ENCODE measurements at places on chromosomes 2 and 18.

DNA sequence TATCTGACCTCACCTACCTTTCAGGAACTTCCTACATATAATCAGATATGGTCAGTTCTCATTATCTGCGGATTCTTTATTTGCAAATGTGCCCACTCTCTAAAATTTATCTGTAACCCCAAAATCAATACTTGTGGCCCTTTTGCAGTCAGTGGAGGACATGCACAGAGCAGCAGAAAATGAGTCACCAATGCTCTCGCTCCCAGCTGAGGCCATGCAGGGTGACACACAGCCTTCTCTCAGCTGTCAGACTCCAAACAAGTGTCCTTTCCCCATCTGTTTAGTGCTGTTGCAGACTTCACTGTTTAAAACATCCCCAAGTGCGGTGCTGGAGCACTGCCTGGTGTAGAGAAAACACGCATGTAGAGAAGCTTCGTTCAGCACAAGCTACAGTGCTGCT, 171.9 kb upstream of the SALL3 start:
- no peak for DNase-seq

GRCh38 chr2:241509155-241509784, 886 bp upstream of the STK25 start:
- no peak for DNase-seq

- no peak for DNase-seq
Measured at GRCh38 chr2:188798159-188798558, 176.0 kb upstream of the COL3A1 start.

DNA sequence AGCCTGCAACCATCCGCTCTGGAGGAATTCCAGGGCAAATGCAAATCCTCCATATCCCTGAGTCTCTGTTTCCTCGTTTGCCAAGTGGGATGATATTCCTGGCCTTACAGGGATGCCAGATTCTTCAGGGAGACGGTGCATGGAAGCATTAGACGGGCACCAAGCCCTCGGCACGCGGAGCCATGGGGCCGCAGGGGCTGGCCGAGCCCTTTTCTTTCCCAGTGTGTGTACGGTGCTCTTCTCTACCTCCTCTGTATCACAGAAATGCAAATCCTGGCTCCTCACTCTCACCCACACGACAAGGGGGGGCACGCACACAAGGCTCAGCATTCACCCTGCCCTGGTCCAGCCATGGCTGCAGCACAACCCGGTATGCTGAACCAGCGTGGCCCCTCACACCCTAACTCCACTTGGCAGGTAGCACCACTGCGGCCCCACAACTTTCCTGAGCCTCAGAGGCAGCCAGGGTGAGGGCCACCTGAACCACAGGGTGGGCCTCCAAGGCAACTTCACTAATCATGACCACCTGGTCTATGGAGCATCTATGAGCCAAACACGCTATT, 64.1 kb upstream of the SALL3 start:
- no peak for DNase-seq

DNA sequence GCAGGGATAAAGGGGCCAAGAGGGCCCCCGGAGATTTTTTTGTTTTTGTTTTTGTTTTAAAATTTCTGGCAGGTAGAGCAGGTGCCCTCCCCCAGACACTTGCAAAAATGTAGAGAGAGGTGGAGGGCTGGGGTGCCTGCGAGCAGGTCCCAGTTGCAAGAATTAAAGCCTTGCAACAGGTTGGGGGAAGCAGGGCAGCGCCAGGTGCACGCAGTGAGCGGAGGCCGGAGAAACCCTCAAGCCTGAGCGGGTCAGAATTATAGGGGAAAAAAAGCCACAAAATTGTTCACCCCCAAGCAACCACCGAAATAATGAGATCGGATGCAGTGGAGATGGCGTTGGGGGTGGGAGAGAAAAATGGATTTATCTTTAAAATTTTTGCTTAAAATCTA, 527 bp downstream of the IGFBP5 start:
- DNase-seq = no peak

- no peak for DNase-seq
Measured at GRCh38 chr2:201660293-201660895, 17.1 kb upstream of the TMEM237 start.

DNA sequence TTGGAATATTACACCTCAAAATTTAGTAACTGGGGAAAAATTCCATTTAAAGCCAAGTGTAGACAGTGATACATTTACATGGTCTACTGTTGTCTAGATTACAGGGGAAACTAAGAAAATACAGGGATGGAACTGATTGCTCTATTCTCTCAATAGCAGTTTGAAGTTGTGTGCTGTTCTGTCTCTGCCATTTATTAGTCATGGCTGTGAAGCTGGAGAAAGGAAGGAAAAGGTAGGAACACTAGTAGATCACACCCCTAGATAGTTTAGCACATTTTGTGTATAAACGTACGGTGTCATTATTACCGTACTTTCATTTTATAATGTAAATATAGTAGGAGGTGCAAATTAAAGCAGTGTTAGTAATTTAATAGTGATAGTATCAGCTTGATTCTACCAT, 170.5 kb downstream of the PHLPP1 start:
- no peak for DNase-seq

GRCh38 chr2:70212298-70212932, 21.6 kb upstream of the C2orf42 start:
- no peak for DNase-seq

DNA sequence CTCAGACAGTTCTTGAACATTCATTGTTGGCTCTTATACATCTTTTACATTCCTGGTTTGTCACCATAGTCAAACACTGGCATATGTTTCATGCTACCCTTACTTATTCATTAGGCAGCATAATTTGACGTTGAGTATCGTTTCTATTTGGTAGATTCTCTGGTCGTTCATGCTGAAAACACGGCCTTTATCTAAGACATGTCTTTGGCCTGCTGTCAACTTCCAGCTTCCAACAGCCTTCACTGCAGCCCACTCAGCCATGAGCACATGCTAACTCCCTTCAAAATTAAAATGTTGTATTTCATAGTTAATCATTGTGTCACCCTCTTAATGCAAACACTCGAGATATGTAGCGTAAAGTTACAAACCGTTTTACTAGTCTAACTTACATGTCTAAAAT, 493.0 kb upstream of the NRP2 start:
- DNase-seq = no peak

DNA sequence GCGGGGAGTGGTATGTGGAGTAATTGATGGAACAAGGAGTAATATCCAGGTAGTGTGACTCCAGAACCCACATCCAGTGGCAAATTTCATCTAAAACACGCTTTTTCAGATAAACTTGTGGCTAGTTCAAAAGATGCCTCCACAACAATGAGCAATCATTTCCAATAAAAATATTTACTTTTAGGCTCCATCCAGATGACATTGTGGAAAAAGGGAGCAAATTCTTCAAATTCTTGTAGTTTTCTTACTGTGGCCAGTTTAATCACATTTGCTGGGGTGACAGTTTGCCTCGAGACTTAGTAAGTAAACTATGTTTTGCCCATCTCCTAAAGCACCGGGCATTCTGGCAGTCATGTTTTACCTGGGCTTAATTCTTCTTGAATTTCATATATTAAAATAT, 243.6 kb downstream of the IRS1 start:
- DNase-seq = no peak

GRCh38 chr2:168789776-168790175, 12.7 kb upstream of the NOSTRIN start:
- no peak for DNase-seq

DNA sequence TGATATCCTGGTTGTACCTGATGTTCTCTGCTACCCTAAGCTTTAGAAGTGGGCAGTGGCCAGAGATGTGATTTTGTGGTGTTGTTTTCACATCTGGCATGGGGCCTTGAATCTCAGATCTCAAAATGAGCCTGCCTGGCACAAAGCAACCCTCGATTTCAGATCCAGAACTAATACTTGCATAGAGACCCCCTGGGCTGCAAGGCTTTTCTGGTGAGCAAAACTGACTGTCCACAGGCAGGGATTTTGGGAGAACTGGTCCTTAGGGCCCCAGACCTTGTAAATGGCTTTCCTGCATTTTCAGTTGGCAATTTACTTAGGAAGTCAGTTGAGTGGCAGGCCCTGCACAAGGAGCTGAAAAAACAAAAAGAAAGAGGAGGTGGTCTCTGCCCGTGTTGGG, 265.3 kb downstream of the MYCN start:
- no peak for DNase-seq

DNA sequence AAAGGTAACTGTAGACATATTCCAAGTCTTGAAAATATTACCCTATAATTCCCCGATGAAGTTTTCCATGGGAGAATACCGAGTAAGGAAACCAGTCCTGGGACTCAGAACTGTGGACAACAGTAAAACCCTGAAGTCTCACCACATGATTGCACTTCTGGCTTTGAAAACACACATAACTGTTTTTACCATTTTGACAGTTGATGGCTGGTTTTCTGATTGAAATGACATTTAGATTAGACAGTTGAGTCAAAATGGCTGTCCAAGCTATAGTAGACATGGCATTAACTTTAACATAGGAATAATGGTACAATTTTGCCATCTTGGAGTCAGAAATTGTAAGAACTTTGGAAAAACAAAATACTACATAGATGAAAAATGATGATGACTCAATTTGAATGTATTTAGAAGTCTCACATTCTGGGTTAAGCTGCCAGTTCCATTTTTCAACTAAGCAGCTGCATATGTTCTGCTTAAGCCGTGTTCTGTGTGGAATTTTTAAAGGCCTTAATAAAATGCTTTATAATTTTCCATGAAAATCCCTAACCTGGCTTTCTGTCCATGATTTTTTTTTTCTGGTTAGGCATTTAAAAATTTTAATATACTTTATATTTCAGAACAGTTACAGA, 38.3 kb upstream of the WIPF1 start:
- no peak for DNase-seq

GRCh38 chr2:150484006-150484405, 3.5 kb downstream of the RND3 start:
- DNase-seq = no peak

DNA sequence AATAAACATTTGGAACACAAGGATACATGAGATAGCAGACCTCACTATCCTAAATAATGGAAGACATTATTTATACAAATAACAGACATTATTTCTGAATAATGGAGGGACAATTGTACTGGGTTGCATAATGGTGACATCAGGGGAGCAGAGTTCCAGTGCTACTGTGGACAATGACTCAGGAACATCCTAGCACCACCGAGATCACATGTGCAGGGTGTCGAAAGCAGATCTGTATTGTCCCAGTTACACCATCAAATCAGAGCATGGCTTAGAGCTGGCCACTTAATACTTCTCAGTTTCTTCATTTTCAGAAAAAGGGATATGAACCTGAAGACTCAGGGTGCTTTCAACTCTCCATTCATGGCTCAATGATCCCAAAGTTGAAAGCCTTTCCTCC, 249.1 kb upstream of the RBMS1 start:
- DNase-seq = no peak

- no peak for DNase-seq
Measured at GRCh38 chr18:6741232-6741663, 11.7 kb downstream of the ARHGAP28 start.

DNA sequence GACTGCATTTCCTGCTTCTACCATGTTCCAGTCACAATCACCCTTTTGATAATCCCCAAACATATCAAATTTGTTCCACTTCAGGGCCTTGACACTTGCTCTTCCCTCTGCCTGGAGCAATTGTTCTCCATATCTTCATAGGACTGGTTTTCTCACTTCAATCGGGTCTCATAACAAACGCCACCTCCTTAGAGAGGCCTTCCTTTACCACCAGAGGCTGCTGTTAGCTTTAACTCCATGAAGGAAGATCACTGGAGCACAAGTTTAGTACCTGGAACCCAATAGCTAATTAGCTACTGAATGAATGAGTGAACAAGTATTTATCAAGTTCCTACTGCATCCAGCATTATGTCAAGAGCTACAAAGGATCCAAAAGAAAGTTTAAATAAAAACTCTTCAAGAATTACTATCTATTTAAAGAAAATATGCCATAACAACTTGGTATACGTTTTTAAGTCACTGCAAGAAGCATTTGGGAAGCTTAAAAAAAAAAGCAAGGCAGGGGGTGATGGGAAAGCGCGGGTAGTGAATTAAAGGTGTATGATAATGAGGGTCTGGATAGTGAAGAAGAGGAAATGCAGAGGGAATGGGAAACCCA, 58.8 kb downstream of the BAZ2B start:
- no peak for DNase-seq

GRCh38 chr18:12251311-12251710, 2.9 kb upstream of the CIDEA start:
- DNase-seq = no peak

DNA sequence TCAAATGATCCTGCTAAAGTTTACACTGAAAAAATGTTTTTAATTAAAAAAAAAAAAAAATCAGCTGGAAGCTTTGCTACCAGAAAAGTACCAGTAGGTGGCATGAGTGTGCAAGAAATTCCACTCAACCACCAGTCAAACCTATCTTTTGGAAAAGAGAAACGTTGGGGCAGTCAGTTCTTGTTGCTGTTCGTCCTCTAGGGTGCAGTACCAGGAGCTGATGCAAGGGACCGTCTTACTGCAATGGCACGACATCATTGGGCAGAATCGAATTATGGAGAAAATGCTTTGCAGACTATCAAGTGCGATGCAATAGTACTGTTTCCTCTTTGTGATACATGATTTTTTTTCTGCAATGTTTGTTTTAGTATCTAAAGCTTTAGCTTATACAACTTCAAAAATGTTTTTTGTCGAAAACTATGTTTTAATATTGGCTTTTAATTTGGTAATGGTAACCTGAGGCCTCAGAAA, 18.3 kb downstream of the YPEL5 start:
- peak; percentile 47 for DNase-seq

GRCh38 chr2:45040786-45041185, 31.5 kb upstream of the SIX2 start:
- no peak for DNase-seq

- no peak for DNase-seq
Measured at GRCh38 chr18:73793386-73793785, 354.2 kb downstream of the FBXO15 start.

DNA sequence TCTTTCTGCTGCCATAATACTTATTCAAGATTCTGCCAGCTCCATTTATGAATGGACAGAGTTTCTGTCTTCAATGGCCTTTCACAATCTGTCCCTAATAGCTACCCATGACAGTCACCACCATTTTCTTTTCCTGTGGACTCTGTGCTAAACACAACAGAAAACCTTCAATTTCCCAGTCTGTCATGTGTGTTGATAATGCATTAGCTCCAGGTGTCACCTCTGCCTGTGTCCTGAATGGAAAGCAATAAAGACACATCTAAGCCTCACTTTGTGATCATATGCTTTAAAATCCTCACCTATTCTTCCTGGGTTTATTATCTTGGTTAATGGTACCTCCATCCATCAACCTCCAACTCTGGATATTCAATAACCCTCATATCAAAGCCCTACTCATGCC, 772.2 kb downstream of the DCDC2C start:
- DNase-seq = no peak
